Frontal cortex (tissue), 4 donors: ENCODE measurements at places on chromosomes 5 and 9. TPM values are rescaled to one million over a fixed set of nuclear protein-coding genes. Genes with fewer than 3 reads are reported as not detected.

- no peak for DNase-seq
Observed at GRCh38 chr5:138180183-138180782, 1.4 kb downstream of the KIF20A start.

The CDX1 gene
- not detected for total RNA-seq

DNA sequence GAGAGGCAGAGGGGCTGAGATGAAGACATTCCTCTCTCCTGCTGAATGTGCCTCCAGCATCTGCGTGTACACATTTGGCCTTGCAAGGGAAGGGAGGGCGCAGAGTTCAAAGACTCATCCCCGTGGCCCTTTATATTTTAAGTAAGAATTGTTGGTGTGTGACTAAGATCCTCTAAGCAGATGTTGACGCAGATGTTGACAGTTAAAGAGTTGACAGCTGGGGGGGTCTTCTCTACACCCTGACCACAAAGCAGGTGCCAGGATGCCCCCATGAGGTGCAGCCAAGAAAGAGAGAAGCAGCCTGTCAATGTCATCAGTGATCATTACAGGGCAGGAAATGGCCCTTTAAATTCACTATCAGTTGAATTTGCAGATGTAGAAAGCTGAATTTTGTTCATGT, 262.9 kb downstream of the IRX1 start:
- no peak for DNase-seq

The WNK2 gene
- 12.6 TPM for total RNA-seq

GRCh38 chr9:129746092-129746777, 6.6 kb downstream of the PTGES start:
- DNase-seq = no peak

The CRHBP gene
- 7.3 TPM for total RNA-seq

The TEX48 gene
- not detected for total RNA-seq

DNA sequence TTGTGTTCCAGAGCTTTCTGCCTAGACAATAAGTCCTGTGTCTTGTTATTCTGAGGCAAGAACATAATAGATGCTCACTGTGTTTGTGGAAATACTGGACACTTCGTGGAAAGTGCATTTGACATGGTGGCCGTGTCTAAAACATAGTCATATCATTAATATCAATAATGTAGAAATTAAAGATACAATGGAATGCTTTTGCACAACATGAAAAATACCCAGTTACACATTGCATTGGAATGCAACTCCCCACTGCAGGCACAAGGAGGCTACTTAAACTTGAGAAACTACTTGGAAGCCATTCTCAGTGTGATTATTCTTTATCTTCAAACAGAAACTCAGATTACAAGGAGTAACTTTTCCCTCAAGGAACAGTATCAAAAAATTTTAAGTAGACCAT, 145.3 kb upstream of the ZNF462 start:
- no peak for DNase-seq

DNA sequence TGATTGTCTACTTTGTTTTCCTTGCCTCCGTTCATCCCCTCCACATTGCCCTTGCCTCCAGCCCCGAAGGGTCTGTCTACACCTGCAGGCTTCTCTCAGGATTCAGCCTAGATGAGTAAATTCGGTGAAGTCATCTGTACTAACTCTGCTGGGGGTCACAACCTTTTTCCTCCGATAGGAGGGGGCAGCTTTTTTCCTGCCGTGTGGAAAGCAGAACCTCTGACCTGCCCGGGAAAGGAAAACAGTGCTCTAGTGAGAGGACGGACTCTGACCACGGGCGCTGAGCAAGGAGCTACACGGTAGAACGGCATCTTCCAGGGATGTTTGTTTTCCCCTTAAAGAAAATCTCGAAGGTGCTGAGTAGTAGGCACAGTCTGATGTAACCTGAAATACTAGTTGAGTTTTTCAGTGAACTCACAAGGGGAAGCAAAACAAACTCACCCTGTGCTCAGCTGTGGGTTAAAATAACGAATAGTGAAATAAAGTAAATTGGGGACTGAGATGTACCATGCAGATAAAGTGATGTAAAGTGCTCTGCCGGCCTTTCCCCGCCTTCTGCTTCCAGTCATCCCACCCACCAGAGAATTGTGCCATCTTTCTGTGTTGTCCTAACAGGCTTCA, 281.8 kb downstream of the AOPEP start:
- DNase-seq = no peak

The SLC12A7 gene
- total RNA-seq = 5.7 TPM
